ENCODE measurements at places on chromosomes 7 and 10.

DNA sequence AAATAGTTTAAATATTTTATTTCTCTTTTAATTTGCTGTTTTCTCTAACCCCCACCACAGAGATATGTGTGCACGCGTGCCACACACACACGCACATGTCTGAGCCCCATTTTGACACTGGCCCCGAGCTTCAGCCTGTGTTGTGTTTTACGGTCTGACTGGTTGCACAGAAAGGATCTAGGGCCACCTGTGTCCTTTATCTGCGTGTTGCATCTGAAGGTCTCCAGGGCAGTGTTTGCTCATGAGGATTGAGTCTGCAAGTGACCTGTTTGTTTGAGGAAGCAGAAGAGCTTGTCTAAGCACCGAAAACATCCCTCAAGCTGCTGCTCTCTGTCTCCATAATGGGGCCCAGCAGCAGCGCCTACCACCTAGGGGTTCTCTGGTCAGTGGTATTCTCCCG lies 266.4 kb upstream of the LYZL1 start:
- DNase-seq = no peak

DNA sequence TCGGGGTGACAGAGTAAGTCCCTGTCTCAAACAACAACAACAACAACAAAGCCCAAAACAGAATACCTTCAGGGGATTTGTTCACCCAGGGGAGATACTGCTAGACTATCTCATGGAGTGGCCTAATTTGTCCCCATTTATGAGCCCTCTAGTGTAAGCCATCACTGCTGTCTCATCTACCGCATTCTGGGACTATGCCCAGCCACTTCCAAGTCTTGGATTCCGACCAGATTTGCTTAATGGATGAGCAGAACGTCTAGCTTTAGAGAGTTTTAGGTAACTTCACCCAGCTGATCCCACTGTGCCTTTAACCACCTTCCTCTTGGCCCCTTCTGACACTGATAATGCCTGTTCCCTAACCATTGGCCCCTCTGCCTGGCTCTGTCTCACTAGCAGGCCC lies 47.1 kb downstream of the PAPSS2 start:
- DNase-seq = no peak

GRCh38 chr7:18086165-18087025 lies 58.7 kb upstream of the PRPS1L1 start:
- DNase-seq = no peak

- DNase-seq = no peak
Measured at GRCh38 chr7:115357703-115357999, 435.8 kb downstream of the MDFIC start.

DNA sequence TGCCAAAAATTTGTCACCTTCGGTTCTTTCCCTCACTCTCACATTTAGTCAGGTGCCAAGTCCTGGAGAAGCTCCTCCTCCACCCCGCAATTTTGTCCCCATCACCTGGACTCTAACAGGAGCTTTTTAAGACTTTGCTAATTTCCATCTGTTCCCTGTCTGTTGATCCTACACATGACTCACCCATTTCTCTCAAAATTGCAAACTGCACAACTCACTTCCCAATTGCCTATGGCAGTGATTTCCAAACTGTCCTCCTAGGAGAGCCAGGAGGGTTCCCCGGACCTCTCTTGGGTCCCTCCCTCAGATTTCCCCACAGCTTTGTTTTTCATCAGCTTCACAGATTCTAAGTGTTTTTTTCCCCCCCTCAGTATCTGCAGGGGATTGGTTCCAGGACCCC lies 120.3 kb downstream of the WNT2 start:
- DNase-seq = no peak

DNA sequence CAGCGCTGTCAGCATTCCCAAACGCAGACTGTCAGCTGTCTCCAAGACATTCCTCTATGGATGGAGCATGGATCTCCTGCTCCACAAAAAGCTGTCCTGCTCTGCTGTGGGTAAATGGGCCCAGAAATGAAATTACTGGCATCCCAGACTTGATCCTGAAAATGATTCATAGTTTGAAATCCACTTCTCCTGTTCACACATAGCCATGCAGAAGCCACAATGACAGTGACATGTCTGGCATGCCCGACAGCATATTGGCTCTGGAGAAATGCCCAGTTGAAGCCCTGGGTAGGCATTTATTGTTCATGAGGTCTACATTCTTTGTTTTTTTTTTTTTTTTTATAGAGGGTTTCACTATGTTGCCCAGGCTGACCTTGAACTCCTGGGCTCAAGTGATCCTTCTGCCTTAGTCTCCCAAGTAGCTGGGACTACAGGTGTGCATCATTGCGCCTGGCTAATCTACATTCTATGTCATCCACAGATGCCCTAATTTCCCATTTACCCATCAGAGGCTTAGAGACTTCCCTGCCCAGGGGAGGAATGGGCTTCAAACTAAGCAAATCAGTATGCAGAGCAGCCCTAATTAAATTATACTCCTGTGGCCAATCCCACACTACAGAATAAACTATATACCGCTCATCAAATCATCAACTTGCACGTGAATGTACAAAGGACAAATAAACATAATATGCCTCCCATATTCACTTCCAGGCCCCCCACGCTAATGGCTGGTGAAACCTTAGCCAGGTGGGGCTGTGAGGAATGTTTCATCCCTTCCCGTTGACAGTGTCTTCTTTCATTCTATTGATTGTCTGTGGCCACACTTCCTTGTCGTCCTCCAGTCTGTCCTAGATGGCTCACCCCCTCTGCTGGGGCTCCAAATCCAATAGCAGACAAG lies 61.8 kb upstream of the EEPD1 start:
- no peak for DNase-seq

DNA sequence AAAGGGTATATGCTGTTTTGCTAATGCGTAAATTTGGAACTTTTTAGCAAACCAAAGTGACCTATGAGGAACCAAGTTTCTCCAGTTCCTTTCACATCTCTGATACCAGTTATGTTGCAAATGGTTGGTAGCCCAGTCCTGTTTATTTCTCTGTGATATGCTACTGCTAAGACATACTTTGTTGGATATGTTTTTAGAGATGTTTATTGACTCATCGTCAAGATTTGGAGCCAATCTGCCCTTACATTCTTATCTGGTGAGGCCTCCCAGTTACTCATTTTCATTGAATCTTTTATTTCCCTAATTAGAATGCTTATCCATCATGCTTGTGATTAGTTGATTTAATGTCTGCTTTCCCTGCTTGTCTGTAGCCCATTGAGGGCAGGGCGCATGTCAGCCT lies 58.9 kb downstream of the LRGUK start:
- no peak for DNase-seq

DNA sequence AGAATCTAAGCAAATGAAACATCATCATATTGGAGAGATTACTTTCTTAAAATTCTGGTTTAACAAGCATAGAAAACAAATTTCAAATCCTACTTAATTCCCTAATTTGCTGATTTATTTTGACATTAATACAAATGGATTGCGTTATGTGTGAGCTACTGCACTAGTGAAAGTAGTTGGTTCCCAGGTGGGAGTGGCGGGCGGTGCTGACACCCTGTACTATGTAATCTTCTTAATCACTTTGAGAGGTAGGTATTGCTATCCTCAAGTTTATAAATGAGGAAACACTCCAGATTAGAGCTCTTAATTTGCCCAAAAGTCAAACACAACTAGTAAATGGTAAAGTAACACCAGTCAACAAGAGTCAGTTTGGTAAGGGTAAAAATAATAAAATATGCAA lies 131.1 kb downstream of the ELAPOR2 start:
- DNase-seq = no peak

DNA sequence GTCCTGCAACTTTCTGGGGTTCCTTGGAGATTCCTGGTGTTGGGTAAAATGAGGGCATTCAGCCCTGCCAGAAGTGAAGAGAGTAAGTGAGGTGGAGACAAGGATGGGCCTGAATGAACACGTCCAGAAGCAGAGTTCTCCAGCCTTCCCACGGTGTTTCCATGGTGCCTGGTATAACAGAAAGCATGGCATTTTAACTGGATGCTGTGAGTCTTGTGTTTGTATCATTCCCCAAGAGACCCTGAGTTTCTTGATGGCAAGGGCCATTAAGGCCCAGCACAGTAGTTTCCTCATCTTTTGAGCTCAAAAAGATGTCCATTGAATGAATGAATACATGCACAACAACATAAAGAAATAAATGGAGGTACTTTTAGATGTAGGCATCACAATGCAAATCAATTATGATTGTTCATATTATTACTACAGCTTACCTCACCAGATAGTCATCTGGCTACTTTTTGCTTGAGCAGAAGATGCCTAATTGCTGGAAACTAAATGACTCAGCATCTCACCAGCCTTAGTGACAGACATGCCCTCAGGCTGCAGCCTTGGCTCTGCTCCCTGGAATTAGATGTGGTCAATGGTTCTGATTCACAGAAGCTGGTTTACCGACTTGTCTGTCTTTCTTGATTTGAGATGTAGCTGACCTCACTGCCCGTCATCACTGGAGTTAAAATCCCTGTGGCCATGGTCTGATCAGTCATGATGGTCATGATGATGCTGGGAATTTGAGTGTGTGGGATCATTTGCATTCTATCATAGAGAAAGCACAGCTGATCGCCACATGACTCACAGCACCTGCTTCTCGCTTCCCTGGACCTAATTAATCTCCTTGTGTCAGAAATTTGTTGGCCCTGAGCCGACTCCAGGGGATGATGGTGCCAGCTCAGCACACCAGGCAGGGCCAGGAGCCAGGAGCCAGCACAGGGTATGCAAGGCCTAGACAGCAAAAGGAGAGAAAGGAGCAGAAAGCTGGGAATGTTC lies 83.9 kb downstream of the CXCL12 start:
- DNase-seq = no peak

GRCh38 chr10:112552593-112553110 lies 105.6 kb downstream of the VTI1A start:
- no peak for DNase-seq

GRCh38 chr10:52442576-52442975 lies 128.5 kb downstream of the DKK1 start:
- no peak for DNase-seq

DNA sequence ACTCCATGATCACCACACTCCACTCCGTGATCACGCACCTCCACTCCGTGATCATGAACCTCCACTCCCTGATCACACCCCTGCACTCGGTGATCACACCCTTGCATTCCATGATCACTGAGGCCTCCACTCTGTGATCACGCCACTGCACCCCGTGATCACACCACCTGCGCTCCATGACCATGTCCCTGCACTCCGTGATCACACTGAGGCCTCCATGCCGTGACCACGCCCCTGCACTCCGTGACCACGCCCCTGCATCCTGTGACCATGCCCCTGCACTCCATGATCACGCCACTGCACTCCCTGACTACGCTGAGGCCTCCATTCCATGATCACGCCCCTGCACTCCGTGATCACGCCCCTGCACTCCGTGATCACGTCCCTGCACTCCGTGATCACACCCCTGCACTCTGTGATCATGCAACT lies 27.1 kb downstream of the STK32C start:
- no peak for DNase-seq

DNA sequence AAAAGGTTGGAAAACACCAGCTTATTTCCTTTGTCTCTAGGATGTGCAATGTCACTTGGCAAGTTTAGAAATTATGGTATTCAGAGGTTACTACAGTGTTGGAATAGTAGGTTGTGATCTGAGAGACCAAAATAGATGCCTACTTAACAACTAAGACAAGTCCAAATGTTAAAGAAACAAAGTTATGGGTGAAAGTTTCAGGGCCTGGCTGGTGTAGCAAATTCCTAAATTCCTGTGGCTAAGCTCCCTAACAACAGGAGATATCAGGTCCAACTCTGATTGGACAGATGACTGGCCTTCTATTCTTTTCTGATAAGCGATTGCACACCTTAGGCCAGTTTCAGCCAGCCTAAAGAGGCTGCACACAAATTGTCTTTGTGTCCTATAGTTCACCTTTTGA lies 873.5 kb downstream of the REEP3 start:
- no peak for DNase-seq

DNA sequence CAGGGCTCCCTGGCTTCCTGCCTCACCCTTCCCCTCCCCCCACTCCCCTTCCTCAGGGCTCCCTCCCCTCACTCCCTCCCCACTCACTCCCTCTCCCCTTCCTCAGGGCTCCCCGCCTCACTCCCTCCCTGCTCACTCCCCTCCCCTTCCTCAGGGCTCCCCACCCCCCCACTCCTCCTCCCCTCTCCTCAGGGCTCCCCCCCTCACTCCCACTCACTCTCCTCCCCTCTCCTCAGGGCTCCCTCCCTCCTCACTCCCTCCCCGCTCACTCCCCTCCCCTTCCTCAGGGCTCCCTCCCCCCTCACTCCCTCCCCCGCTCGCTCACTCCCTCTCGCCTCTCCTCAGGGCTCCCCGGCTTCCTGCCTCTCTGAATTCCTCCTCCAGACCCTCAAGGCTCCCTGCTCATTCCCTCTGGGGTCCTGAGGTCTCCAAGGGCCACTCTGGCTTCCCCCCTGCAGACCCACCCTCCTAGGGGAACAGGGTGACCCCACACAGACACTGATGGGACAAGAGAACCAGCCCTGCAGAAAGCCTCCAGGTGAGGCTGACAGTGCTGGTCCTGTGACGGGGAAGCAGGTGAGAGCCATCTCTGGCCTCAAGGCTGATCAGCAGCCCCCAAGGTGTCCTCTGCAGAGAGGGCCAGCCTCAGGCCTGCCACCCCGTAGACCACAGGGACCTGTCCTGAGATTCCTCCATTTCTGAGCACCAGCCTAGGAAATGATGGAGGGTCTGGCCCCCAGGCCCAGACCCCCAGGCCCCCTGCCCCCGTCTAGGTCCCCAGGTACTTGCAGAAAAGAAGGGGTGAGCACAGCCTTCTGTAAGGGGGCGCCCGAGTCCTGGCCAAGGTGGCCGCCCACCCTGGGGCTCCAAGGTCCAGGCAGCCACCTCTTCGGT lies 47.2 kb downstream of the PWWP2B start:
- DNase-seq = no peak

GRCh38 chr10:23981520-23982309 lies 227.2 kb upstream of the KIAA1217 start:
- DNase-seq = no peak

DNA sequence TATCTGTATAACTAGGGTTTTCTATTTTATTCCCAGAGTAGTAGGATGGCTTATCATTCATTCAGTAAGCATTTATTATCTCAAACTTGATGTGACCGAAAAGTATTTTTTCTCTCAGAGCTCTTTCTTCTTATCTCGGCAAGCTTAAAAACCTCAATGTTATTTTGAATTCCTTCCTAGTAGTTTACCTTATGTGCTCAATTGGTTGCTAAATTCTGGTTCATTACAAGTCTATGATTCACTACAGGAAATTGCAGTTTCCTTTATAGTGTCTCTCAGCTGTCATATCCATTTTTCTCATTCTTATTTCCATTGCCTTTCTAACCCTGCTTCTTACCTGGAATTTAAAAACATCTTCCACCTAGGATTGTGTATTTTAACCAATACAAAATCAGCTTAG lies 12.6 kb upstream of the ICA1 start:
- DNase-seq = no peak

DNA sequence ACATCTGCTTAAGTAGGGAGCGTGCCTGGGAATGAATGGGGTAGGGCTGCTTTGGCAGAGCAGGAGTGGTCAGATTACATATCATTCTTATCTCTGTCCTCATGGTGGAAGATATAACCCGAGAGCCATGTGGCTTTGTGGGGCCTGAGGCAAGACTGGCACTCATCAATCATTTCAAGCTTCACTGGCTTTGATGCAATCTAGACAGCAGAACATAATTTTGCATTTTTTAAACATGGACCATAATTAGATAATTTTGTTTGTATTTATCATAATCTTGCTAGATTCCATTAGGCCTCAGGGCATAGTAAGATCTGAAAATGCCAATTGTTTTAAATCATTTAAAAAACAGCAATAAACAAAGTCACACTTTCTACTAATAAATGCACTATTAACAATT lies 480.3 kb downstream of the NXPH1 start:
- no peak for DNase-seq

GRCh38 chr7:11690395-11690794 lies 141.6 kb downstream of the THSD7A start:
- DNase-seq = no peak

GRCh38 chr10:6579183-6579903 lies 733 bp downstream of the PRKCQ start:
- DNase-seq = no peak

All from stimulated activated CD4-positive, alpha-beta T cell treated with anti-CD3 and anti-CD28 coated beads, Interleukin-12 subunit alpha, Interleukin-12 subunit beta, amount 100 ng/mL, for 4 hours (primary cell).